ENCODE measurements at places on chromosomes 2 and 18. TPM values are rescaled to one million over a fixed set of nuclear protein-coding genes. Genes with fewer than 3 reads are reported as not detected.

CD226 gene
- 0.53 TPM for total RNA-seq

TXNDC2 gene
- total RNA-seq = 0.07 TPM

PDE11A gene
- total RNA-seq = 0.27 TPM

RSAD2 gene
- 0.13 TPM for total RNA-seq

ASXL3 gene
- 0.14 TPM for total RNA-seq

FBXO48 gene
- 0.72 TPM for total RNA-seq

ABCB11 gene
- 0.53 TPM for total RNA-seq

DTYMK gene
- 64.4 TPM for total RNA-seq

CIDEA gene
- 2.4 TPM for total RNA-seq

NPPC gene
- total RNA-seq = not detected

ADD2 gene
- total RNA-seq = 7.3 TPM

CCDC74A gene
- 5.6 TPM for total RNA-seq

DYNAP gene
- total RNA-seq = not detected

C2orf80 gene
- not detected for total RNA-seq
